ENCODE measurements at places on chromosomes 11 and 22. TPM values are rescaled to one million over a fixed set of nuclear protein-coding genes. Genes with fewer than 3 reads are reported as not detected.

GRCh38 chr22:43451371-43452050 is 39.7 kb downstream of the MPPED1 start:
- peak; percentile 36 for ATAC-seq

DNA sequence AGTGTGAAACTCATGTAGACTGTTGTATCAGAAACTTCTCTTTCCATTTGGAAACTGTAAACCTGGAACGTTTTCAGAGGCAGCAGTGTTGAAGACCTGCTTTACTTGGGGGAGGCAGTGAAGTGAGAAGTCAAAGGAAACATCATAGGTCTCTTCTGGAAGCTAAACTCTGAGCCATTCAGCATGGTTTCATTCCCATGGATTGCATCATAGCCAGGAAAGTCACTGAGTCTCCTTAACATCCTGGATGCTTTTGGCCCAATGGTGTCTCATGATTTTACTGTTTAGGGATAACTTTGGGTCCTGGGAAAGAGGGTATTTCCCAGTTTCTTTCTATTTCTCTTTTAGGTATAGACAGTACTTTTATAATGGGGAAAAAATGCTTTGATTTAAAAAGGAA is 153.2 kb upstream of the E2F8 start:
- ATAC-seq = no peak

PKP3 gene
- total RNA-seq = 24.4 TPM

BAIAP2L2 gene
- 0.21 TPM for total RNA-seq

SLC6A5 gene
- 2.3 TPM for total RNA-seq

DNA sequence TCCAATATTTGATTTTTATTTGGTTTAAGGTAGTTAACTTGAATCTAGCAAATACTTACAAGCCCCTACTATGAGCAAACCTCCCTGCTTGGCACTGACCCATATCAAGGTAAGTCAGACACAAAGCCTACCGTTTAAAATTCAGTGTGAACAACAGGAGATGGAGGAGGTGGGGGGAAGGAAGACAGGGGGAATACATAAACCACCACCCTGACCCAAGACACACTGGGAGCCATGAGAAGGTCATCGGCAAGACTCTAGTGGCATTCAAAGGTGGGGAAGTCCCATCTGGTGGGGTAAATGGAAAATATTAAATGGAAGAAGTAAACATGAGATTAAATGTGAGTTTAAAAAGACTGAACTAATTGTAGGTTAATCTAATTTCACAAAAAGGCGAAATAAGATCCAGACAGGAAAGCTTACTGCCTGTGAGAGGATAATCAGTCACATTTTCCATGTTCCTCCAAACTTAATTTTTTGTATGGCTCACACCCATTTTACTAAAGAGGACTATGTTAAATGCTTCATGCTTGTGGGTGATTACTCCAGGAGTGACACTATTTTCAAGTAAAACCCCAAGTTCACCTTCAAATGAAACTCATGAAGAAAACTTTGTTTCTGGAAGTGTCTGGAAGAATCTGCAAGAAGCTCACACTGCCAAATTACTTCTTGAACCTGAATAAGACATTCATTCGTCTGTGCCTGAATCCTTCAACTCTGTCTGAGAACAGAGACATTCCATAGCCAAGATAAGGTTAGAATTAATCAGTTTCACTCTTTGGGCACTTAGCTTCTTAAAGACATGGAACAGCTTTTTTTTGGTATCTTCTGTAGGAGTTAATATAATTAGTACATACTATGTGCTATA is 51.7 kb downstream of the PITPNB start:
- ATAC-seq = no peak

GRCh38 chr11:35334385-35335090 is 84.8 kb downstream of the SLC1A2 start:
- ATAC-seq = no peak

GRCh38 chr22:35306350-35306967 is 6.8 kb downstream of the TOM1 start:
- ATAC-seq = no peak

- no peak for ATAC-seq
Observed at GRCh38 chr11:131656179-131656838, 285.9 kb downstream of the NTM start.

GRCh38 chr11:72821221-72821919 is 7.2 kb downstream of the ATG16L2 start:
- no peak for ATAC-seq

DNA sequence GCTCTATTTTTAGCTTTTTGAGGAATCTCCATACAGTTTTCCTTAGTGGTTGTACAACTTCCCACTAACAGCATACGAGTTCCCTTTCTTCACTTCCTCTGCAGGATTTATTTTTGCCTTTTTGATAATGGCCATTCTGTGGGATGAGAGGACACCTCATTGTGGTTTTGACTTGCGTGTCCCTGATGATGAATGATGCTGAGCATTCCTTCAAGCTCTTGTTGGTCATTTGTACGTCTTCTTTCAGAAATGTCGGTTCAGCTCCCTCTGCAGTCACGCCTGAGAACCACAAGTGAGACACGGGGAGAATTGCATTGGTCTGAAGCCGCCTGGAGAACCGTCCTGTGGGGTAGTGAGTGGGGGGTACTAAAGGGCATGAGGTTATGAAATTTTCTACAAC is 2.0 kb upstream of the KRTAP5-10 start:
- ATAC-seq = no peak

GRCh38 chr11:20353829-20354434 is 9.6 kb upstream of the HTATIP2 start:
- peak; percentile 60 for ATAC-seq

CALCA gene
- 3.2 TPM for total RNA-seq

- ATAC-seq = peak; percentile 52
Observed at GRCh38 chr11:79437278-79437980, 3.4 kb downstream of the TENM4 start.

GRCh38 chr11:67332081-67332691 is 21.2 kb downstream of the POLD4 start:
- ATAC-seq = no peak

RIMBP3B gene
- 1.9 TPM for total RNA-seq

GRCh38 chr22:38709306-38709705 is 3.6 kb downstream of the GTPBP1 start:
- no peak for ATAC-seq

DNA sequence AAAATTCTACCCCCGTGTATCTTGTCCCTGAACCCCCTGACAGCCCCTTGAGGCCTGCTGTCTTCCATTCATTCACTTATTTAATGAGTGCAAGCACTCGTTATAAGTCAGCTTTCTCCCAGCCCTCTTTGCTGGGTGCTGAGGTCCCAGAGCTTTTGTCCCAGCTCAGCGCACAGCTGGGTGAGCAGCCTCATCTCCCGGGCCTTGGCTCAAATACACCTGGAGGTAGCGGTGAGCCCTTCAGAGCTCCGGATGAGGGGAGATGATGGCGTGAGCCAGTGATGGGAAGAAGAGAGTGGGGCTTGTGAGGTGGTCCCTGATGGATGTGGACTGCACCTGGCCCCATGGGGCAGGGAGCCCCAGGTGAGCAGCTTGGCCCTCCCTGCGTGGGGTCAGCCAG is 18.1 kb upstream of the ARHGAP8 start:
- ATAC-seq = no peak

DNA sequence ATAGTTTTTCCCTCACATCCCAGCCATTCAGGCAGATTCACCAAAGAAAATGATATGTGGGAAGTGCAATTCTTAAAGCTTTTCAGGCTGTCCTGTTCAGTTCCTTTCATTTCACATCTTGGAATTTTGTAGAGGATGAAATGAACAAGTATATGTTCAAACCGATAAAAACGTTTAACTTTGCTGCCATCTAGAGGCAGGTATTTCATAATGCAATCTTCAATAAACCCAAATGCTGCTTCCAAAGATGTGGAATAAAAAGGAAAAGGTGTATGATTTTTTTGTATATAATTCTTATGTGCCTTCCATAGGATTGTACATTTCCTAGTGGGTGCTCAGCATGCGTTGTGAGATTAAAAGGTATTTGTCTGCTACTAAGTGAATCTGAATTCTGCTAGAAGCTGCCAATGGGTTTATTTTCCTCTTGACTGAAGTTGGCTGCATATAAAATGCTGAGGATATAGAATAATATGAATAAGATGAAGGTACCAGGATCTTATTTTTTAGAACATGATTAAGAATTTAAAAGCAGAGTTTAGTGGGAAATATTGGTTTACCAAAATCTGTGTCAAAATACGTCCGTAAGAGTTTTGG is 199.3 kb downstream of the PGR start:
- no peak for ATAC-seq

GRCh38 chr11:36296884-36297543 is 926 bp downstream of the PRR5L start:
- ATAC-seq = no peak

GRCh38 chr11:117879516-117880480 is 3.3 kb upstream of the FXYD6 start:
- ATAC-seq = no peak

- ATAC-seq = peak; percentile 77
Observed at GRCh38 chr11:45089676-45090499, 56.6 kb upstream of the PRDM11 start.

GRCh38 chr11:12902791-12903486 is 106.2 kb upstream of the RASSF10 start:
- no peak for ATAC-seq

CTSD gene
- total RNA-seq = 229 TPM

GRCh38 chr11:86230179-86230804 is 14.3 kb upstream of the EED start:
- ATAC-seq = peak; percentile 60

DNA sequence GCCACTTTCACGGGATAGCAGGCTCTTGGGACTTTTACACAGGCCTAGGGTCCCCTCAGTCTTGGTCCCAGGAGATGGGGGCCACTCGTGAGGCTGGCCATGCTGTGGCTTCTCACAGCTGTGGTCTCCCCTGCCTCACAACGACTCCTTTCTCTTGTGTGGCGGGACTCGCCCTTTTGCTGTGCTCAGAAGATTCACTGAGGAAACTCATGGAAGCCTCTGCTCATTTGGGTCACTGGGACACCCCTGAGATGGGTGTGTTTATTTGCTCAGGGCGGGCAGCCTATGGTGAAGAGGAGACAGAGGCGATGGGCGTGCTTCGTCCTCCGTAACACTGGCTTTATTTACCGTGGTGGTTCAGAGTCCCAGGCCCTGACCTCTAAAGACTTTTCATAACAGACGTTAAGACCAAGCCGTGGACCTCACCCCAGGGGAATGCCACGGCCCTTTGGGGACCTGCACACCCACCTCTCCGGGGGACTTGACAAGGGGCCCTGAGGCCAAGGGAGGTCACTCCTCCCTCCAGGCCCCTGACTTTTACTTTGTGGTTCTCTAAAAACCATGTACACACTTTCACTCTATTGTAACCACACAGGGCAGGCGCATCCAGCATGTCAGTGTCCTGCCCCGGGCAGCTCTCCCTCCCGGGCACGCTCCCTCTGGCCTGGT is 15.5 kb downstream of the TEF start:
- ATAC-seq = no peak

- no peak for ATAC-seq
Observed at GRCh38 chr11:3111466-3111865, 53.6 kb downstream of the OSBPL5 start.

APOBEC3B gene
- 1.2 TPM for total RNA-seq

DCDC1 gene
- total RNA-seq = 3.0 TPM

TRIM64 gene
- total RNA-seq = not detected

GRCh38 chr22:32501836-32502752 is 27.5 kb downstream of the FBXO7 start:
- ATAC-seq = peak; percentile 27

DNA sequence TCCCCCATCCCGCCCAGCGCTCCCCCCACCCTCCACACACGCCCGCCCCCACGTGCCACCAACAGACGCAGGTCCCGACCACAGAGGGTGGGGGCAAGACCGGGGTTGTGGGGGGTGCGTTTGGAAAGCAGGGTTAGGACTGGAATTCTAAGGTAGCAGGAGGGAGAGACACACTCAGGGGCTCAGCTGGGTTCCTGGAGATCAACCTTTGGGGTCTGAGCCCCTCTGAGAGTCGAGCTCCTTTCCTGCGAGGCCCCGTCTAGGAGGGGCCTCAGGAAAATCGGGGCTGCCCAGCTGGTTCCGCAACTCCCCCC is 429 bp downstream of the PGGHG start:
- ATAC-seq = no peak

DNA sequence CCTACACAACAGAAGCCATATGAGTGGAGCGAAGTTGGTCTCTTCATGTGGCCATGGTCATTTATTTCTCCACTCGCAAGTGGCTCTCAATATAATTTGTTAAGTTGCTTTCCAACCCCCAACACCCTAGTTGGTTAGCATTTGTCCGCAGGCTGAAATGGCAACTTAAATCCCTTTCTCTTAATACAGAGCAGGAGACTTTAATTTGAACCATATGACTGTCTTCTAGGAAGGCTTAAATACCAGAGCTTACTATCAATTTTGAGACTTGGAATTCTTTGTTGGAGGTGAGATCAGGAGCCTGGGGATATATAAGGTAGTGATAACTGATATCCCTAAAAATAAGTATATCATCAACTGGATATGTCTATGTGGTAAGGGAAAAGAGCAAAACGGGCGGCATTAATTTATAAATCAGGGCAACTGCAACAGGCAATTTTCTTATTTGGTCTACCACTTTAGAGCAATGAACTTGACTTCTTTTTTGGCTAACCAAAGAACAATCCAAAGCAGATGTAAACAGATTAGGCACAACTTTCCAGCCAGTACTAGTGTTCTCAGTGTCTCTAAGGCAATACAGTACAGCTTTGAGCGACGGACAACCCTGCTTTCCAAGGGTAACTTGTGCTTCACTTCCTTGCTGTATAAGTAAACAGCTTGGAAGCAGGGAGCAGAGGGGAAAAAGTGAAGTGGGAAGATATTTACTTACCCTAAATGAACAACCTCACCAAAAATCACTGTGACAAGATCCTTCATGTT is 74.7 kb upstream of the APOA1 start:
- no peak for ATAC-seq

PRG3 gene
- total RNA-seq = not detected

NPTXR gene
- 15.7 TPM for total RNA-seq

DNA sequence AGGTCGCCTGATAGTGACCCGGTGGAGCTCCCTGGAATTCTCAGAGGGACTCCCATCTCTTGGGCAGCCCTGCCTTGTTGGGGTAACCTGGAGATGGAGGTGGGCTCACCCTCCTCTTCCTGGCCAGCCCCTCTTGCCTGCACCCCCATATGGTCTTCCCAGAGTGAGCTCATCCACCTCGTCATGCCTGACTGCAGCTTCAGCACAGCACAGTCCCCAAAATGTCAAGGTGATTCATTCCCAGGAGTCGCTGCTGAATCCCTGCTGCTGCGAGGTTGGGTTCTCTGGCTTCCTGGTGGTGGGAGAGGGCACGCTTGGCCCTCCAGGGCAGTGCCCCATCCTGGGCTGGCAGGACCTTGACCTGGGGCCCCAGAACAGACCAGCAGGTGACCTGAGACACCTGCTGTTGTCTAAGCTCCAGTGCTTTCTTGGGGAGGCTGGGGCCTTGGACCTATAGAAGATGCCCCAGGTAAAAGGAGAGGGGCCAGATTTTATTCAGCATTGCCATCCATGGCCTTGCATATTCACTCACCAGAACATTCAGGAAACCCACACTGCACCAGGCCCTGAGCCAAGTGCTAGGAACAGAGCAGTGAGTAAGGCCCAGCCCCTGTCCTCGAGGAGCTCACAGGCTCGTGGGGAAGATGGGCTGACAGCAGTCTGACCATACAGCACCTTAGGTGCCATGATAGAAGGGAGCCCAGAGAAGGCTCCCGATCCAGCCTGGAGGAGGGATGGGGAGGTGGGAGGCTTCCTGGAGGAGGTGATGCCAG is 72.9 kb downstream of the CACNA1I start:
- ATAC-seq = peak; percentile 19

CRACR2B gene
- total RNA-seq = 11.2 TPM

TSSK2 gene
- not detected for total RNA-seq

- ATAC-seq = no peak
Observed at GRCh38 chr11:102934735-102935134, 20.8 kb downstream of the MMP13 start.
